ENCODE measurements at places on chromosomes 5 and 9.
A peak's percentile ranks its signal among the peaks of the same experiment; 100 is the strongest.

- peak; percentile 77 for DNase-seq
These were observed 133.2 kb downstream of the MTX3 start for GRCh38 chr5:79857714-79858409.

DNA sequence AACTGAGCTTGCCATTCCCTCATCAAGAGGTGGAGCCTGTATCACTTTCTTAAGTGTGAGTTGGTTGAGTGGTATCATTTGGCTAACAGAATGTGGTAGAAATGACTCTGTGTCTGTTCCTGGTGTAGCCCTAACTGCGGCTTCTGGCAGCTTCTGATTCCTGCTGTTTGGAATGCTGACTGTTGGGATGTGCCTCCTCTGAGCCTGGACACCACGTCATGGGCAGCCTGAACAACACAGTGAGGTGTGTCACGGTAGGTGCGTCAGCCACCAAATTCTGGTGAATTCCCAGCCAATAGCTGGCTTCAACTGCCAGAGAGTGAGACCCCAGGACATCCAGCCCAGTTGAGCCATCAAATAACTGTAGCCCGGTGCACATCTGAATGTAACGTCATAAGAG lies 6.1 kb upstream of the C9orf152 start:
- DNase-seq = no peak

DNA sequence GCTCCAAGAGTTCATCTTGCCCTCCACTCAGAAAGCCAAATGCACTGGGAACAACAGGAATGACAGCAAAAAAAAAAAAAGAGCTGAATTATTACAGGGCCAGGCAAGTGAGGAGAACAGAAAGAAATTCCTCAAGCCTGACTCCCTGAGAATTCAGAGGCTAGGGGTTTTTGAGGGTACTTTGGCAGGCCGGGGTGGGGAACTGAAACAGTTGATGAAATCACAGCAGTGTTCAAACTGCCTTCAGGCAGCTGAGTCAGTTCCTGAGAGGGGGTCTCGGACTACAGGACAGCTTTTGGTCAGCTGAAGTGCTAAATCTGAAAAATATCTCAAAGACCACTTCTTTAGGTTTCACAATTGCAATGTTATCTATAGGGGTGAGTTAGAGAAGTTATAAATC lies 419.4 kb downstream of the SEMA5A start:
- DNase-seq = no peak

- DNase-seq = no peak
These were observed 553.7 kb downstream of the RAB3C start for GRCh38 chr5:59136549-59136948.

DNA sequence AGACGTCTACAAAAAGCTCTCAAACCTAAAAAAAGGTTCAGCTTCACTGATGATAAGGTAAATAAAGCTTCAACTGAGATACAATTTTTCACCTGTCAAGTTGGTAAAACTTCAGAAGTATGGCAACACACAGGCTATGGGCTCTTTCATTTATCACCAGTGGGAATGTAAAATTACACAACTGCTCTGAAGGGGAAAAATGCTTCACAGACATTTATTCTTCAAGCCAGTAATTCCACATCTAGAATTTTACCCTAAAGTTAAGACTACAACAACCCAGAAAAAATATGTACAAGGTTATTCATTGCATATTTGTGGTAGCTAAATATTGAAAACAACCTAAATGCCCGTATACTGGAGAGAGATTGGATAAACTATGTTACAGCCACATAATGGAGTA lies 48.1 kb upstream of the NREP start:
- no peak for DNase-seq

GRCh38 chr9:102474357-102474756 lies 520.8 kb upstream of the CYLC2 start:
- DNase-seq = no peak

- DNase-seq = peak; percentile 62
These were observed 245.4 kb downstream of the MPDZ start for GRCh38 chr9:13033959-13034693.

GRCh38 chr5:112546946-112547592 lies 128.0 kb upstream of the EPB41L4A start:
- DNase-seq = no peak

DNA sequence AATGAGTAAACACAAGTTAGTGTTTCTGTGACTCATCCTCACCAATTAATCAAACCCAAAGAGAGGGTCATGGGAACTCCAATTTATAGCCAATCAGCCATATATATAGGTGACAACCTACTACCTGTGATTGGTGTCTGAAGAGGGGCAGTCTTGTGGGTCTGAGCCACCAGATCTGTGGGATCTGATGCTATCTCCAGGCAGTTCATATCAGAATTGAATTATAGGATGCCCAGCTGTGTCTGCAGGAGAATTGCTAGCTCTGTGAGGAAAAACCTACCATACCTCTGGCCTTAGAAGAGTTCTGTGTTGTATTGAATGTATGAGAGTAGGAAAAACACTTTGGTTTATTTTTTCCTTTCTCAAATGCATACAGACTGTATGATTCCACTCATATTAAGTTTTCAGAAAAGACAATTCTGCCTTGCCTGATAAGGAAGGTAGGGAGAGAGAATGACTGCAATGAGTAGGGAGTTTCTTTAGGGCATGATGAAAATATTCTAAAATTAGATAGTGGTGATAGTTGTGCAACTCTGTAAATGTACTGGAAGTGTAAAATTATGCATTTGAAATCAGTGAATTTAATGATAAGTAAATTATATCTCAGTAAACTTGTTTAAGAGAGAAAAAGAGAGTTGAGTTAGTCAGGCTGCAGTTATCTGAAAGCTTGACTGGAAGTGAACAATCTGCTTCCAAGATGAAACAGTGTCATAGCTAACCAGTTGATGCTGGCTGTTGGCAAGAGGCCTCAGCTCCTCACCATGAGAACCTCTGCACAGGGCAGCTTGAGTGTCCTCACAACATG lies 274.9 kb downstream of the AUH start:
- no peak for DNase-seq

DNA sequence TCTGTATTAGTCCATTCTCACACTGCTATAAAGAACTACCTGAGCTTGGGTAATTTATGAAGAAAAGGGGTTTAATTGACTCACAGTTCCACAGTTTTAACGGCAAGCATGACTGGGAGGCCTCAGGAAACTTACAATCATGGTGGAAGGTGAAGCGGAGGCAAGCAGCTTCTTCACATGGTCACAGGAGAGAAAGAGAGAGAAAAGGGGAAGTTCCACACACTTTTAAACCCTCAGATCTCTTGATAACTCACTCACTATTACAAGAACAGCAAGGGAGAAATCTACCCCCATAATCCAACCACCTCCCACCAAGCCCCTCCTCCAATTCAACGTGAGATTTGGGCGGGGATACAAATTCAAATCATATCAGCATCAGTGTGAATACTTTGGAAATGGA lies 133.4 kb upstream of the SLC30A5 start:
- no peak for DNase-seq

DNA sequence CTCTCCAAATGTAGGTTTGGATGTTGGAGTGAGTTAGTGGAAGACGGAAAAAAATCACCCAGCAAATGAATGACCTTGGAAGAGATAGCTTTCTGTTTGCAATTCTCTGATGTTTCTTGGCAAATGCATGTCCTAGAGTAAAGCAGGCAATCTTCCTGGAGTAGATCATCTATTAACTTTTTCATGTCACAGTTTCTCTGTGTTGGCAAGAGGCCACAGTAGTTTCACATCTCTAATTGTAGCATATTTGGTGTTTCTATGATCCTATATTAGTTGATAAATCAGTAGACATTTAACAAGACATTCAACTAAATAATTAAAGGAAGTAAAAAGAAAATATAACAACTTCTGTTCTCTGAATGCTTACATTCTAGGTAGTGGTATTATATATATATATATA lies 138.2 kb upstream of the MINAR2 start:
- DNase-seq = no peak

DNA sequence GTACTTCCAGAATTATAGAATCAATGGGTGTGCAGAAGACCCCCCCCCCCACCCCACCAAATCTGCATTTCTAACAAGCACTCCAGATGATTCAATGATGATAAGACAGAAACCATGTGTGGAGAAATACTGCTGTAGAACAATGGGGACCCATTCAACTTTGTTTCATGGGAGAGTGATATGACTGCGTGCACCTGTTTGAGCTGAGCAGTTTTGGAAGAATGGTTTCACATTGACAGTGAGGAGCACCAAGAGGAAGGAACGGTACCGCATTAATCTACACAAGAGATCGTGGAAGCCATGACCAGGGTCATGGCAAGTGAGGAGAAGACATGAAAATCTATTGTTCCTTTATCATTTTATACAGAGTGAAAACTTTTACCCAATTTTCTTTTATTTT lies 202.7 kb downstream of the CD180 start:
- DNase-seq = no peak

- peak; percentile 96 for DNase-seq
These were observed 105.2 kb downstream of the RASEF start for GRCh38 chr9:82957529-82958379.

GRCh38 chr5:107370396-107370968 lies 300.3 kb downstream of the EFNA5 start:
- no peak for DNase-seq

DNA sequence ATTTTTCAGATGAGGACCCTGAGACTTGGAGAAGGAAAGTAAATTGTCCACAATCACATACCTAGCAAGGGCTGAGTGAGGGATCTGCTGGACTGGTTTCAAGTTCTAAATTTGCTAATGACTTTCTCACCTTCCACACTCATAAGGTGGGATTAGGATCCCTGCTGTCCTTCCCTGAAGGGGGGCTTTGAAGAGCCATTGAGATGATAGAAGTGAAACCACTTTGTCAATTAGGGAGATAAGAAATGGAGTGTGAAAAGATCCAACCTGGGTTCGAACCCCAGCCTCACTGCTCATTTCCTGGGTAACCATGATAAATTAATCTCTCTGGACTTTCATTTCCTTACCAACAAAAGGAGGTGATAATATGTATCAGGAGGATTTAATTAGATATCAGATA lies 32.7 kb upstream of the FOXE1 start:
- no peak for DNase-seq

GRCh38 chr5:132539716-132540115 lies 3.6 kb downstream of the IL5 start:
- DNase-seq = no peak

DNA sequence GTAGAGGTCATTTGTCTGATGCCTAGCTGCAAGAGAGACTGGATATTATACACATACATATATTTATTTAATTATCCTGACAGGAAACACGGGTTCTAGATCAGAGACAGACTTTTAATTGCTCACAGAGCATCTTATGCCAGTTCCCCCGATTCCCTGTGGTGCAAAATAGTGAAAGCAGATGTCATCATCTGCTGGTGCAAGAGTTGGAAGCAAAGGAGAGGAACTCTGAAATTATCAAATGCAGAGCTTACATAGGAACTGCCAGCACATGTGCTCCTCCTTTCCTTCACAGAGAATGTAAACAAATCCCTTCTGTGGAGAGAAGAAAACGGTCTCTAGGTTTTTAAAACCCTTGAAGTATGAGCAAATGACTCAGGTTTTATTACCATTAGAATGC lies 69.3 kb downstream of the DTWD2 start:
- DNase-seq = no peak

GRCh38 chr9:91416096-91416712 lies 7.4 kb downstream of the NFIL3 start:
- DNase-seq = no peak

GRCh38 chr5:79754865-79755555 lies 65.4 kb downstream of the CMYA5 start:
- no peak for DNase-seq

GRCh38 chr5:136642976-136643375 lies 277.6 kb upstream of the TRPC7 start:
- no peak for DNase-seq

GRCh38 chr5:2708132-2708531 lies 43.3 kb downstream of the IRX2 start:
- no peak for DNase-seq

GRCh38 chr5:122967085-122967484 lies 69.4 kb downstream of the PPIC start:
- no peak for DNase-seq

- DNase-seq = no peak
These were observed 135.2 kb downstream of the MPDZ start for GRCh38 chr9:13144166-13144775.

- peak; percentile 67 for DNase-seq
These were observed 473.4 kb downstream of the NTRK2 start for GRCh38 chr9:85142968-85143367.

- no peak for DNase-seq
These were observed 42.3 kb downstream of the MACROH2A1 start for GRCh38 chr5:135356522-135357318.

- no peak for DNase-seq
These were observed 43.8 kb downstream of the THBS4 start for GRCh38 chr5:80078921-80079320.

DNA sequence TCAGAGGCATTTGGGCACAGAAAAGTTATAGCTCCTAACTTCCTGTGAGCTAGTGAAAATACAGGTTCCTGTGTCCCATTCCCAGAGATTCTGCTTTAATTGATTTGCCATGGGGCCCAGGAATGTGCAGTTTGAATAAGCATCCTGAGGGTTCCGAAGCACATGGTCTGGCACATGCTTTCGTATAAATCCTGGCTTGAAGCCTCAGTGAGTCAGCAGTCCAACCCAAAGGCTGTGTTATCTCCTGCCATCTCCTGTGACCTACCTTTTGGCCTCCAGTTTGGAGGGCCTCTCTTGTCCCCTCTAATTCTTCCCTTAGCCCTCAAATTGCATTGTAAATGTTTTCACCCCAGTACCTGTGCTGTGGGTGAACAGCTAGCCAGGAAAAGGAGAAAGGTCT lies 183.8 kb downstream of the NR3C1 start:
- no peak for DNase-seq

- no peak for DNase-seq
These were observed 17.1 kb downstream of the ENG start for GRCh38 chr9:127837346-127837745.

GRCh38 chr9:70924895-70925547 lies 196.4 kb downstream of the TRPM3 start:
- peak; percentile 58 for DNase-seq

DNA sequence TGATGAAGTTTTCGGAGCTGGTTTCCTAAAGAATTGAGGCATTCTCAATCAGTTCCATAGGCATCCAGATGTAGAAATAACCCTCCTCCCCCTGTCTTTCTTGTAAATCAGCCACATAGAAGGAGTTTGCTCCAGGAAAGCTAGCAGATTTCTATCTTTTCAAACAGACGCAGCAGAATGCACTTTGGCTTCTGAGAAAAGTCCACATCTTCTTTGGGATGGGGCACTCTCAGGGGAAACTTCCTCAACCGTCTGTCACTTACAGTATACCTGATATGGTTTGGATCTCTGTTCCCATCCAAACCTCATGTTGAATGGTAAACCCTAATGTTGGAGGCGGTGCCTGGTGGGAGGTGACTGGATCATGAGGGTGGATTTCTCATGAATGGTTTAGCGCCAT lies 94.1 kb downstream of the SNCAIP start:
- DNase-seq = no peak

DNA sequence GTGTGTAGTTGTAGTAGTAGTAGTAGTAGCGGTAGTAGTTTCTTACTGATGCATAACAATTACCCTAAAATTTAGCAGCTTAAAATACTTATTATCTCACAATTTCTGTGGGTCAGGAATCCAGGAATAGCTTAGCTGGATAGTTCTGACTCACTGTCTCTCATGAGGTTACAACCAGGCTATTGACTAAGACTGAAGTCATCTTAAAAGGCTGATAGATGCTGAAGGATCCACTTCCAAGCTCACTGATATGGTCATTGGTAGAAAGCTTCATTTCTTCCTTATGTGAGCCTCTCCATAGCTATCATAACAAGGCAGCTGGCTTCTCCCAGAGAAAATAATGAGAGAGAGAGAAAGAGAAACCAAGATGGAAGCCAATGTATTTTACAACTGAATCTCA lies 147.5 kb upstream of the FBXL17 start:
- no peak for DNase-seq

Measured in NCI-H1417 (cell line).